ENCODE measurements at places on chromosomes 1 and 21.
A peak's percentile ranks its signal among the peaks of the same experiment; 100 is the strongest.

DNA sequence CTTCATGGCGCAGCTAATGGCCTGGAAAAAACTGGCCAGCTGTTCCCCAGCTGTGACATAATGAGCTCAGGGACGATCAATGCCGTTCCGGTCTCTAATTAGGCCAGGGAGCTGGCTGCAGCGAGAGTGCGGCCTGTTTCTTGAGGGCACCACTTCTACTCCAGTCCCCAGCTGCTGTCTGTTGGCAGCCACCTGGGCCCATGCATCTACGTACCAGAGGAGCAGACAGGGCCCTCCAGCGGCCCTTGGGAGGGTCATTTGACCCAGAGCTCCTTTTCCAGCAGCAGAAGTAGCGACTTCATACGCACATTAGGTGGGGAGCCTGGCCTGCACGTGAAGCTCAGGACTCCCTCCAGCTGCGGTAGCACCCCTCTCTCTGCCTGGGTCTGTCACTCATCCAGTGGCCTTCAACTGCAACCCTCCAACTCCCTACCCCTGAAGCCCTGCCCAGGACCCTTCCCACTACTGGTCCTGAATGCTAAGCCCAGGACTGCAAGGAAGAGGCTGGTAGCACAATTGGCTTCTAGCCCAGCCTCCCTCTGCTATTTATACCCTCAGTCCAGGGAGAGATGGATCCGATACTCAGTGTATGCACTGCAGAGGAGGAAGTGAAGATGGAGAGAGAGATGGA lies 9.1 kb upstream of the GPR61 start:
- peak; percentile 19 for DNase-seq

- peak; percentile 49 for DNase-seq
Observed at GRCh38 chr1:200488375-200489165, 78.7 kb upstream of the ZNF281 start.

DNA sequence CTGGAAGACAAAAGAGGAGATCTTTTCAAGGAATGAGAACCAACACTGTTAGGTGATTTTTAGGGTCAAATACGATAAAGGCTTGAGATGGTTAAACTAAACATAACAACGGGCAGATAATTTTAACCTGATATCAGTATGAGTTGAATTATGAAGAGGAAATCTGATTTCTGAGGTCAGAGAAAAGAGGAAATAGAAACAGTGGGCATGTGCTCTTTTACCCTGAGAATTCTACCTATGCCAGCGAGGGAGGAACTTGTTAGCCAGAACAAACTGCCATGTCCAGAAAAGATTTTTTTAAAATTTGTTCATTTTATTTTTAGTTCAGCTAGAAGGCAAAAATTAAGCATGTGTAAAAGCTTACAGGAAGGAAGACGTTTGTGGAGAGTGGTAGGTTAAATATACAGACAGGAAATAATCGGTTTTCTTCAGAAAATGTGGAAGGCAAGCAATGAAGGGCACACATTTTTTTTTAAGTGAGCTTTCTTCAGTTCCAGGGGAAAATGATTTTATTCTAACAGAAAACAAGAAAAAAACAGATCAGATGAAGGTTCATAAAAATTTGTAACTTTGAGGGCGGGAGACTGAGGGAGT lies 1745.3 kb downstream of the MRPL39 start:
- no peak for DNase-seq

DNA sequence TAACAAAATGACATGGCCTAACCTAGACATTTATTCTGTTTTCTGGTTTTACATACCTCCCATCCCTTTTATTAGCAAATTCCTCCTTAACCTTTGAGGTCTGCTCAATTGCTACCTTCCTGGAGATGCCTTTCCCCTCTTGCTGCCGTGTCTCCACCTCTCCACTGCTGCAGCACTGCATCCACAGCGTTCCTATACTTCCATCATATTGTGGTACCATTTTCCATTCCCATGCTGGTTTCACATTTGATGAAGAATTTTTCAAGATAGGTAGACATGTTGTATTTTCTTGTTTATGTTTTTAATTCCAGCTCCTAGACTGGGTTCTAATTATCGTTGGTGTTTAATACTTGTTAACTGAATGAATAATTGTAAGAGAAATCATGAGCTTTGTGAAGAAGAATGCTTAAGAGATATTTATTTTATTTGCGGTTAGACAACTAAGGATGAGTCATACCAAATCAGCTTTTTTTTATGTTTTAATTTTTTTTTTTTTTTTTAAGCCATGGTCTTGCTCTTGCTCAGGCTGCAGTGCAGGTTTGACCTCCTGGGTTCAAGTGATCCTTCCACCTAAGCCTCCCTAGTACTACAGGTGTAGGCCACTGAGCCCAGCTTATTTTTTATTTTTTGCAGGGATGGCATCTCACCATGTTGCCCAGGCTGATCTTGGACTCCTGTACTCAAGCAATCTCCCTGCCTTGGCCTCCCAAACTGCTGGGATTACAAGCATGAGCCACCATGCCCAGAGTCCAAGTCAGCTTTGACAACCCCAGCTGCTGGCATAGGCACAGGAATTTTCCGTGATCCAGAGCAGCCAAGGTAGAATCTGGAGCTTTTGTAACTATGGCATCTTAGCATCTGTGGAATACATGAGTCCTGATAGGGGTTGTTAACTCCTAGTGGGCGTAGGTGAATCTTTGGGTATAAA lies 44.0 kb downstream of the ATP6V1G3 start:
- DNase-seq, result no peak

- no peak for DNase-seq
Observed at GRCh38 chr21:36027347-36027746, 33.0 kb downstream of the SETD4 start.

- DNase-seq, result no peak
Observed at GRCh38 chr1:201925981-201926645, 20.2 kb downstream of the LMOD1 start.

DNA sequence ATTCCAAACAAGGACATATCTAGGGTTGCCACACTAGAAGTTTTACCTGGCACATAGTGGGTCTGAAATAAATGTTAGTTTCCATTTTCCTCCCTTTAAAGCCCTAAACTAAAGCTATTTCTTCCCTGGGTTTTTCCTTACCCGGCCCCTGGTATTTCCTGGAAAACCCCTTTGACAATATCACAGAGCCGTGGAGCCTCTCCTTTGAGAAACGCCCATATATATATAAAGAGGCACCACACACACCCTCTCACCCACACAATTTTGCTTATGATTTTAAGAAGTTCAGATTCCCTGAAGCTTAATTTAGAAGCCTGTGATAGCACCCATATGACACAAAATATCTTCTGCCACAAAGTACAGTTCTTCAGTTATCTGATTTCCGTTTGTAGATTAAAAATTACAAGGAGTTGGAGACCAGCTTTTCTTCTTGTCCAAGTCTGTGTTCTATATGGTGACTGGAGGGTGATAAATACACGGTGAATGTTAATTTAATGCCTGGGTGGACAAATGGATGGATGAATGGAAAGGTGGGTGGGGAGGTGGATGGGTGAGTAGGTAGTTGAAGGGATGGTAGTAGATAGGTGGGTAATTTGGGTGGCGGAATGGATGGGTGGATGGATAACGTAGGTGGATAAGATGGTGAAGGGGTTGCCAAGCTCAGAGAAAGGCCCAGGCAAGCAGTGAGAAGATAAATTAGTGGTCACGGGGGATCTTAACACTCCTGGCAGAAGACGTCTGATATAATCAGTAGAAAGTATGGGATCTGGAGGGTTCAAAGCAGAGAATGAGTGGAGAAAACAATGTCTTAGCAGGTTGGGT lies 154.4 kb upstream of the FGGY start:
- DNase-seq, result no peak

- DNase-seq, result no peak
Observed at GRCh38 chr1:40539338-40539737, 7.9 kb downstream of the ZNF684 start.

- peak; percentile 65 for DNase-seq
Observed at GRCh38 chr1:247421074-247421473, 5.1 kb downstream of the NLRP3 start.

- peak; percentile 69 for DNase-seq
Observed at GRCh38 chr1:145926686-145927062, 610 bp downstream of the RBM8A start.

- no peak for DNase-seq
Observed at GRCh38 chr1:230422221-230422981, 3.7 kb downstream of the PGBD5 start.

DNA sequence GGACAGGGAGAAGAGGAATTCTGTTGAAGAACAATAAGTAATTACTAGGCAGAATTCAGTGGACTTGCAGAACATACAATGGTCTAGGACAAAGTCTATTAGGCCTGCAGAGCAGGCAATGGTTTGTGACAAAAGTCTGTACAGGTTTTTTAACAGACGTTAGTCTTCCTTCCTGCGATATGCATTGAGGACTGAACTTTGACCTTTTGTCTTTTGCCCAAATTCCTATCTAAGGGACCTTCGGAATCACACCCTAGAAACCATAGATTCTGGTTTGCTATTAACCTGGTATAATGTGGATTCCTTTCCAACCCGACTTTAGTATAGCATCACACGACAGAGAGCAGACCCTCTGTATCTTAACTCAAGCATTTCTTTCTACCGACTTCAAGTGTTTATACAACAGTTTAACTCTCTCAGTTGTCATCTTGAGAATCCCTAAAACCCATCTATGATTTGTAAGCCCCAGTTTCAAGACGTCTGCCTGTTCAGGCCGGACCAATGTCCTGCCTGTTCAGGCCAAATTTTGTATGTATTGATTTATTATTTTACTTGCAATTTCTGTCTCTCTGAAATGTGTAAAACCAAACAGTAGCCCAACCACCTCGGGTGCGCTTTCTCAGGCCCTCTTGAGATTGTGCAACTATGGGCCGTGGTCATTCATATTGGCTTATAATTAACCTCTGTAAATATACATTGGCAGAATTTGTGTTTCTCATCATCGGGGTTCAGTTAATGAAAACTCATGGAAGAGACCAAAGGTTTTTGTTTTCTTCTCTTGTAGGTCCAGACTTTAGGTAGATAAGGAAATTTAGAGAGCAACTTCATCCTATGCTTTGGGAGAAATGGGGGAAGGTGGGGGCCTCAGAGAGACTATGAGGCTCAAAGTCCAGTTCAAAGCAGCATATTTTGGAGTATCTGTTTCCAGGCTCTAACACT lies 76.9 kb upstream of the TNFSF18 start:
- no peak for DNase-seq

GRCh38 chr21:8991968-8992621 lies 1529.3 kb upstream of the TPTE start:
- no peak for DNase-seq

- peak; percentile 61 for DNase-seq
Observed at GRCh38 chr21:33268737-33269441, 2.7 kb downstream of the IL10RB start.

GRCh38 chr1:110229348-110230001 lies 19.4 kb downstream of the KCNC4 start:
- no peak for DNase-seq

DNA sequence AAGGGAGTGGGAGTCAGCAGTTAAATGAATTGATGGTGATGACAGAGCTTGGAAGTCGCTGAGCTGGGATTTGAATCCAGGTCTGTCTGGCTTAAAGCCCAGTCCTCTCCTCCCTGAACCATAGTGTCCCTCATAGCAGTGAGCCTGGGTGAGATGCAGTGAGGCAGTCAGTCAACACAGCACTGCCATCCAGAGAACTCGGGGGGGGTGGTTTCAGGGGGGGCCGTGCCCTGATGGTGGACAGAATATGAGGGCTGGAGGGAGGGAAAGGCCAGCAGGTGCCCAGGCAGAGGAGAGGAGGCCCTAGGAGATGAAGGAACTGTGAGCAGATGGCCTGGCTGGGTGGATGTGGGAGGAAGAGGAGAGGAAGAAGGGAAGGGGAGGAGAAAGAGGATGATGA lies 405.6 kb downstream of the PTPRU start:
- DNase-seq, result no peak

GRCh38 chr1:114157275-114157660 lies 3.6 kb upstream of the SYT6 start:
- no peak for DNase-seq

DNA sequence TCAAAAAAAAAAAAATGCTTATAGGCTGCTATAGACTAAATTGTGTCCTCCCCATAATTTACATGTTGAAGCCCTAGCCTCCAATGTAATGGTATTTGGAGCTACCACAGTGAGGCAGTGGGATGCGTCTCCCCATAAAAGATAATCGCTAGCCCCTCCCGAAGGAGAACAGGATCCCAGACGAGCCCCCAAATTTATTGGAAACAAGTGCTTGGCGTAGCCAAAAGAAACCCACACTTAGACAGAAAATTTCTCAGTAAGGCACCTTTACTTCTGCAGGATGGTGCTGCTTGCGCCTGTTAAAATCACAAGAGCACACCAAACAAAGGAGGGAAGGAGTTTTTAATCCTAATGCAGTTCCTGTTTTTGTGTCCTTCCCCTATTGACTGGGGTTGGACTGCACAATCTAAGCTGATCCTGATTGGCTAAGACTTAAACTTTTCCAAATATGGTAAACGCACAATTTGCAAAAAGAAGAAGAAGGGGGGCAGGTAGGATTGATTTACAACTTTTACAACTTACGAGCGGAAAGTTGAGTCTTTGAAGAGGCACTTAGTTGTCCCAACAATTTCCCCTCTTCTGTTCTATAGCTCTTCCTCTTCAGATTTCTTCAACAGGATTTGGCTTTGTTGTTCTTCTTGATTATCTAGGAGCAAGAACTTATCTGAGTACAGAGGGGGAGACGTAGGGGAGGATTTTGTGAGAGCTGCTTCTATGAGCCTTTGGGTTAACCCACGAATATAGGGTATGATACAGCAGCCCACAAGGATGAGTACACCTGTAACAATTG lies 3.0 kb upstream of the IPP start:
- no peak for DNase-seq

DNA sequence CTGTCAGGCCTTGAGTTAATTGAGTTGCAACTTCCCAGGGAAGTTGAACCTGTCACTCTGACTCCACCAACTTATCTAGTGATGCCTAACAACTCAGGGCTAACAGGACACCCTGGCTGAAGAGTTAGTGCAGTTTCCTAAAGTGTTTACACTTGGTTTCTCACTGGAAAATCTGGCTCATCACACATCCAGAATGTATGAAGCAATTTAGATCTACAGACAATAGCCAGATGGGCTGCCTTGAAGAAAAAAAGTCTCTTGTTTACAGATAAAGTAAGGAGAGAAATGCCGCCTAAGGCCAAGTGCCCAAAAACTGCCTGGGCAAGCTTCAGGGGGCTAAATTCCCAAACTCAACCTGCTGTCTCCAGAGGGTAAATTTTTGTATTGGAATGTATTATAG lies 446.3 kb upstream of the NCAM2 start:
- no peak for DNase-seq

GRCh38 chr1:107246775-107247345 lies 106.0 kb downstream of the NTNG1 start:
- no peak for DNase-seq

GRCh38 chr1:53686091-53686964 lies 52.6 kb downstream of the GLIS1 start:
- no peak for DNase-seq

DNA sequence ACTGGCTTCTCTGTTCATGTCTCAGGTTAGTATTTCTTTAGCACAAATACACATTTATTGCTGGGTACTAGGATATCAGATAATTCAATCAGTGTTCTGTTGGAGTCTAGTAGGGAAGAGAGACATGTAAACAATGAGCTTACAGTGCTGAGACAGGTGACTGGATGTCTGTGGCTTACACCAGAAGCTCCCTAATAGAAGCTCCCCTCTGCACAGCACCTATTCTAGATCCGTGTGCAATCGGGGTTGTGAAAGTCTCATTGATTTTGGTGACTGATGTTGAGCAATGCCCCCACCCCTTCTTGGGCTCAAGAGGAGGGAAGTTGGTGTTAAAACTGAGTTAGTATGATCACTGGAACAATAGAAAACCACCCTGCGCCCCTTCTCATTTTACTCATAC lies 279.2 kb downstream of the RPS6KC1 start:
- DNase-seq, result no peak

GRCh38 chr1:198918920-198919319 lies 280.1 kb downstream of the PTPRC start:
- DNase-seq, result no peak

Data from activated T-cell treated with anti-CD3 and anti-CD28 coated beads, Interleukin-2, amount 50 U/mL, for 48 hours (primary cell).